C1 segment of cervical spinal cord (tissue), 14 donors: ENCODE measurements at places on chromosomes 7 and 10.

GRCh38 chr7:31687024-31687748, at the start of gene PPP1R17:
Gene PPP1R17, plus strand, starts transcription at chr7:31687215. Its CDS starts 5,227 bp downstream, at chr7:31692442.
- no peak for DNase-seq

GRCh38 chr10:36880898-36881297, 244.5 kb upstream of the ANKRD30A start:
- DNase-seq: no peak

DNA sequence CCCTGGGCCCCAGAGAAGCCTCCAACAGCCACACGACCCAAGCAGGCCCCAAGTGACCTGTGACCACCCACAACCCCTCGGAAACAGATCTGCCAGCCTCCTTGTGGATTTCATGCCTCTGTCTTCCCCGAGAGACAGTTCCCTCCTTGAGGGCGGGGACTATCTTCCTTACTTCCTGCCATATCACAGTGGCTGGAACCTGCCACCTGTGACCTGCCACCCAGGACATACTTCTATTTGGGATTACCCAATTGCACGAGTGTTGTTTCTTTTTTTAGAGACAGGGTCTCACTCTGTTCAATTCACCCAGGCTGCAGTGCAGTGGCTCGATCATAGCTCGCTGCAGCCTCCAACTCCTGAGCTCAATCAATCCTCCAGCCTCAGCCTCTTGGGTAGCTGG, 25.9 kb downstream of the TNRC18 start:
- DNase-seq: no peak

GRCh38 chr7:274266-274665, 15.7 kb upstream of the FOXL3 start:
- DNase-seq: no peak

- DNase-seq: no peak
Observed at GRCh38 chr7:6127110-6127490, 95.9 kb downstream of the ANKRD61 start.

DNA sequence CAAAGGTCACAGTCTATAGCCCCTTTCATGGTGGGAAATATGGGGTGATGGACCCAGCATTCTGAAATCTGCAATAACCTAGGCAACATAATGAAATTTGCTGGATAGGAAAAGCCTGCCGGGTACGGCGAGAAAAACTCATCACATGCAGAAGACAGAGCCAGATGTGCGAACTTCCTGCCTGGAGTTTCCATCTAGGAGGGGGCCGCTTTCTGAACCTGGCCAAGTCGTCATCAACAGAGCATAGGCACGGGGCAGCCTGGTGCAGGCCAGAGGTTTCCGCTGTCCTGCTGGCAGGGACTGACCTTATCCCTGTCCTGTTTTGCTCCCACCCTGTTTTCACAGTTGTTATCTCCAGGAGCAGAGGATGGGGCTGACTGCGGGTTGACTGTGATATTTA, 27.4 kb downstream of the CCDC3 start:
- DNase-seq: no peak

- DNase-seq: peak; percentile 20
Observed at GRCh38 chr7:2870471-2870931, 26.4 kb upstream of the GNA12 start.
